Occipital lobe (tissue), 3 donors: ENCODE measurements at places on chromosomes 3 and 15. TPM values are rescaled to one million over a fixed set of nuclear protein-coding genes. Genes with fewer than 3 reads are reported as not detected.

The IVD gene
- 22.1 TPM for total RNA-seq

The SERPINI2 gene
- total RNA-seq: 2.0 TPM

- no peak for DNase-seq
Observed at GRCh38 chr3:23217872-23218554, 14.9 kb downstream of the UBE2E2 start.

DNA sequence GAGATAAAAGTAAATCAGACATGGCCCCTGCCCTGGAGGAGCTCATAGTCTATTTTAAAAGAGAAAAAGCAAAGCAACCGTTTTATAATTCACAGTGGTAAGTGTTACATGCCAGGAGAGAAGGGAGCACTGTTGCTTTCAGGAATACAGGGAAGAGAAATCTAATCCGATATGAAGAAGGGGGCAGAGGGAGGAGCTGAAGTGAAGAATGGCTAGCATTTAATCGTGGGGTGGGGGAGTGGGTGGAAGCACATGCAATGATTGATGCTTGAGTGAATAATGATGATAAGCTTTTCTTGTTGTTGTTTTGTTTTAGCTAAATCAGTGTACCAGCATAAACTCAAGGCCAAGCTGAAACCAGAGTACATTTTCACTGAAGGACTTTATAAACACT lies 629.5 kb downstream of the MAGI1 start:
- DNase-seq: no peak

DNA sequence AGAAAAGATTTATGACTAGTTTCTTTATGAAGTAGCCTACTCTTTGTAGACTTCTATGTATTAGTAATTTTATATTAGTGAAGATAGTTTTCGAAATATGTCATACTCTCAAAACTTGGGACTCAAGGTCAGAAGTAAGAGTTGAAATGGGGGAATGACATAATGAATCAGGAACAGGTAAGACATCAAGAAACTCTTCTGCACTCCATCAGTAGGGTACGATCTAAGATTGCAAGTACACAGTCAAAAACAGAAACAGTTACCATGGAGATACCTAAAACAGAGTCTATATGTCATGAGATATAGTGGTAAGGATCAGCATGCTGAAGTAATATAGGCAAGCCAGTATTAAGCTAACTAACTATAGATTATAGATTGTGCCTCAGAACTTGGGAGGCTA lies 187.0 kb upstream of the MLF1 start:
- no peak for DNase-seq

DNA sequence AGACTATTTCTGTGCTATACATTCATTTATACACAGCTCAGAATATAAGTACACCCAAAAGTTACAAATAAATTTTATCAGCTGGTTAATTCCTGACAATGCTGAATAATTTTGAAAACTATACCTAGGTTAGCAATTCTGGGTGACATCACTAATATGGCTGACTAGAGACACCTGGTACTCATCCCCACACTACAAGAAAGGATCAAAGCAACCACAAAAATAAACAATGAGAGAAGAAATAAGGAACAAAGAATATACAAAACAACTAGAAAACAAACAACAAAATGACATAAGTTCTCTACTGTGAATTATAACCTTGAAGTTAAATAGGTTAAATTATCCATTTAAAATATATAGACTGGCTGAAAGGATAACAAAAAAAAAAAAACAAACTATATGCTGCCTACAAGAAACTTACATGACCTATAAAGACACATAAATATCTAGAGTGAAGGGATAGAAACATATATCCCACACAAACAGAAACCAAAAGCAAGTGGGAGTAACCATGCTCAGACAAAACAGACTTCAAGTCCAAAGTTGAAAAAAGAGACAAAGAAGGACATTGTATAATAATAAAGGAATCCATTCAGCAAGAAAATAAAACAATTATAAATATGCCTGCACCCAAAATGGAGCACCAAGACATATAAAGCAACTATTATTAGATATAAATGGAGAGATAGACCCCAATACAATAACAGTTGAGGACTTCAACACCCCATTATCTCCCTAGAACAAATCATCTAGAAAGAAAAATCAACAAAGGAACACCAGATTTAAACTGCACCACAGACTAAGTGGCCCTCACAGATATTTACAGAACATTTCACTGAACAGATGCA lies 57.8 kb downstream of the IMPG2 start:
- no peak for DNase-seq

- DNase-seq: no peak
Observed at GRCh38 chr3:160675566-160676124, 1.3 kb upstream of the ARL14 start.

DNA sequence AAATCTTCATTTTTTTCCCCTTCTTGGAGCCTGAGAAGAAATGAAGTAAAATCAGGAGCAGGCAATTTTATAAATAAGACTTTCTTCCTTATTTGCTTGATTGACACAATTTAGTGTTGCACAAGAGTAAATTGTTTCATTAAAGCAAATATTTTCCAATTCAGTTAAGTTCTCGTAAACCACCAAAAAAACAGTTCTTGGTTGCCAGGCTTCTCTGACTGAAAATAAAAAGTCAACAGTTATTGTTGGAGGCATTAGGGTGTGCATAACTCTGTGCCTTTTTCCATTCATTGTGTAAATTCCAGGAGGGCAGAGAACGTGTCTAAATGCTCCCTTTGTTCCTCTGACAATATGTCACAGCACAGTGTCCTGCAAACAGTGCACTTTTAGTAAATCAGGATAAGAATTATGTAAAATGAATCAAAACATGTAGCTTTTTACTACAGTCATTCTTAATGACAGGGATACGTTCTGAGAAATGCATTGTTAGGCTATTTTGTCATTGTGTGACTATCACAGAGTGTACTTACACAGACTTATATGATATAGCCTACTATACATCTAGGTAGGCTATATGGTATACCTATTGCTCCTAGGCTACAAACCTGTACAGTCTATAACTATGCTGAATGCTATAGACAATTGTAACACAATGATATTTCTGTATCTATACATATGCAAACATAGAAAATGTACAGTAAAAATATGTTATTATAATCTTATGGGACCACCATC lies at the start of gene CP:
TSS of gene CP (minus strand) at position 47 of the 735 bp plus-strand sequence. CDS start at position 10, 37 bp downstream.
- no peak for DNase-seq

The ZFYVE19 gene
- total RNA-seq: 21.8 TPM

GRCh38 chr3:160546727-160547126 lies 18.6 kb downstream of the KPNA4 start:
- DNase-seq: no peak

The RGMA gene
- 8.1 TPM for total RNA-seq

- no peak for DNase-seq
Observed at GRCh38 chr15:42955518-42955917, 34.9 kb upstream of the TTBK2 start.

The CISH gene
- 0.16 TPM for total RNA-seq

The CHRM5 gene
- total RNA-seq: 0.47 TPM

The TRAIP gene
- 2.2 TPM for total RNA-seq

- no peak for DNase-seq
Observed at GRCh38 chr3:126546013-126546412, 12.7 kb downstream of the C3orf22 start.

DNA sequence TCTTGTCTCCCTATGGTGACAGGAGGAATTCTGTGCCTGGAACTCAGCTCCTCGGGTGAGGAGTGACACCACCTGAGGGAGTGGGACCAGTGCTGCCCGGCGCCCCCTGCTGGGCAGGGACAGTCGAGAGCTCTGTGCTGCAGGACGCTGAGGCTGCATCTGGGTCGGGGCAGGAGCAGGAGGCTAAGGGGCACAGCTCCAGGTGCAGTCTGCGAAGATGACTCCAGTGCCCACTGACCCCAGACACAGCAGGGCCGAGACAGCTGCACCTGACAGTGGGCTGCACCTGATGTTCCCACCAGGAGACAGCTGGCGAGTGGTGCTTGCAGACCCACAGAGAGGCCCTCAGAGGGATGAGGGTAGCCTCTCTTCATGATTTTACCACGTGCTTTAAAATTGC lies 152.9 kb downstream of the ATP10A start:
- no peak for DNase-seq

The GLDN gene
- 2.3 TPM for total RNA-seq

GRCh38 chr3:61181874-61182273 lies 69.4 kb downstream of the FHIT start:
- no peak for DNase-seq

The CCK gene
- 14.7 TPM for total RNA-seq

DNA sequence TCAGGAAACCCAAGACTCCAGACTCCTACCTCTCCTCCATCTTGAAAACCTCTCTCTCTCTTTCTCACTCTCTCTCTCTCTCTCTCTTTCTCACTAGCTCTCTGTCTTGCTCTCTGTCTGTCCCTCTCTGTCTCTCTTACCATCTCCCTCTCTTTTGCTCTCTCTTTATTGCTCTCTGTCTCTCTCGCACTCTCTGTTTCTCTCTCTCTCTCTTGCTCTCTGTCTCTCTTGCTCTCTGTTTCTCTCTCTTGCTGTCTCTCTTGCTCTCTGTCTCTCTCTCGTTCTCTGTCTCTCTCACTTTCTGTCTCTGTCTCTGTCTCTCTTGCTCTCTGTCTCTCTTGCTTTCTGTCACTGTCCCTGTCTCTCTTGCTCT lies 75.0 kb upstream of the NR2E3 start:
- DNase-seq: no peak

DNA sequence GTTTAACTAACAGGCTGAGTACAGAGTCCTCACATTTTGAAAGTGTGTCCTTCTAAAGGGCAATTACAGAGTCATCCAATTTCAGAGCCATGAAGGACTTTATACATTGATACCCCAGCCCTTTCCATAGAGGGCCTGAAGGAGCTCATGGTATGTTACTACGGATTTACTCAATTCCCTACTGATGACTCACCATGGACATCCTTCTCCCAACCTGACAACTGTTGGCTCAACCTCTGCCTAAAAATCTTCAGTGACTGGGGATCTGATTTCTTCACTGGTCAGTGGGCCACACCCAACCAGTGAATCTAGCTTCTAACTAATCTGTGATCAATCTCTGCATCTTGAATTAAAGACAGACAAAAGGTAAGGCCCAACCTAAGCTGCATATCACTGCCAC lies 963.4 kb upstream of the CFAP20DC start:
- no peak for DNase-seq

DNA sequence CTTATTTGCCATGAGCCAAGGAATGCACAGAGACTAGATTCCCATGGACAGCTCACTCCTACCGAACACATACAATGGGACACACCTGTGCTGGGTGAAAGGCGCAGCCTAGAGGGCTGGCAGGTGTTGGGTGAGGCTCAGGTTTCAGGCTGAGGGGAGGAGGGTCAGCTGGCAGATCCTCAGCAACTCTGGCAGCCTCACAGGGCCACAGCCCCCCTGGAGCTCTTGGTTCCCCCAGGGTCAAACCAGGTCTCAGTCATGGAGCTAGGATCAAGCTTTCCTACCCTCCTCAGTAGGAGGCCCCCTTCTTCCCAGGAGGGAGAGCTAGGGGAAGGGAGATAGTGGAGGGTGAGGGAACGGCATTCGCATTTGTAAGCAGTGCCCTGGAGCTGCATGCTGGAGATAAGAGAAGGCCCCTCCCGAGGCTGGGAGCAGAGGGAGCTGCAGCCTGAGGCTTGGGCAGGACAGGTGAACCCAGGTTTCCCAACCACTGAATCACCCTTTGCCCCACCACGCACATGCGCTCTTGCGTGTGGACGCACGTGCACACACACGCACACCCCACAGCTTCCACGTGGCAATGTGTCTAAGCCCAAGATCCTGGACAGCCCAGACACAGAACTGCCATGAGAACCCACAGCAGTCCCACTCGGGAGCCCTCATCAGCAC lies 26.3 kb upstream of the TFRC start:
- DNase-seq: no peak

The ARF4 gene
- 130 TPM for total RNA-seq

The PRICKLE2 gene
- 87.5 TPM for total RNA-seq

The LRRC31 gene
- total RNA-seq: not detected

DNA sequence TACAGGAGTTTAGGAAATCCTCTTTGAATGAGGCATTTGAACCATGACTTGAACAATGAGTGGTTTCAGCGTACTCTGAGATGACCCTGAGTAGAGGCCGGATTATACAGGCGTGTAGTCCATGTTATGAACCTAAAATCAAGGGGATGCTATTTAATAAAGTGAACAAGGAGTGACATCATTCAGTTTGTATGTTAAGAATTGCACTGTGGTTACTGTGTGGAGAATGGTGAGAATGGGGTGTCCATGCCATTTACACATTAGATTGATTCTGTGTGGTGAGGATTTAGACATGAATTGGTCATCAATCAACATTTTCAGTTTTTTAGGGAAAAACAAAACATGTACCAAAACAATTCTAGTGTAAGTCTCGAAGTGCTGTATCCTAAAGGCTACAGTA lies 65.8 kb downstream of the TPRG1 start:
- no peak for DNase-seq

DNA sequence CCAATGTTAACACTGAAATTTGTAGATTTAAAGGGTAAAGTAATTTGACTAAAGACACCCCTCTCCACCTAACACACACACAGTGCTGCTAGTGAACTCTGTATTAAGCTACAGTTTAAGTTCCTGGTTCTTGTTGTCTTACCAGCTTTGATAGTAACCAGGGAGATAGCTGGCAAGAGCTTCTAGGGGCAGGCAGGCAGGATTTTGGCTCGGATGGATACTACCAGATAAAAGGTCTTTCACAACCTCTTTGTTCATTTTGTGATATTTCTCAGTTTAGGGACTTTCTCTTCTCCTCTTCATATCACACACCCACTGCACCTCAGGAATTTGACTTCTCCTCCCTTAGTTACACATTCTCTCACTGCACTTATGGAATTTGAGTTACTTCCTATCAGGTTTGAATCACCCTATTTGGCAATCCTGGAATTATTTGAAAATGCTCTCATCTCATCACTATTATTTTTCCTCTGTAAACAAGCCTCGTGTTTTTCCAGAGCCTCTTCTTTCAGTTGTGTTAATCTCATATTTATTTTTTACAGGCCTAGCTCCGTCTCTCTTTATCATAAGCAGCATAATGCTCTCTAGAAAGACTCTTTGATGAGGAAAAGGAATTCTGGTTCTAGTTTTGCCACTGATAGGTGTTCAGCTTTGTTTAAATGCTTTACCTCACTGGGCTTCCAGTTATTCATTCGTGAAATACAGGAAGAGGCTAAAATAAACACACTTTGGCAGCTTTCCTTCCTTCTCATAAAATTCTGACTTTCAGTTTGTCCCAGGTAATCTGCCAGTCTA lies 23.0 kb upstream of the CLDN1 start:
- DNase-seq: no peak

The EPB42 gene
- total RNA-seq: 0.94 TPM

GRCh38 chr3:180601688-180602666 lies at the start of gene TTC14:
Gene TTC14 (plus strand): TSS chr3:180602163. CDS start chr3:180602262, 99 bp downstream.
- peak; percentile 88 for DNase-seq

DNA sequence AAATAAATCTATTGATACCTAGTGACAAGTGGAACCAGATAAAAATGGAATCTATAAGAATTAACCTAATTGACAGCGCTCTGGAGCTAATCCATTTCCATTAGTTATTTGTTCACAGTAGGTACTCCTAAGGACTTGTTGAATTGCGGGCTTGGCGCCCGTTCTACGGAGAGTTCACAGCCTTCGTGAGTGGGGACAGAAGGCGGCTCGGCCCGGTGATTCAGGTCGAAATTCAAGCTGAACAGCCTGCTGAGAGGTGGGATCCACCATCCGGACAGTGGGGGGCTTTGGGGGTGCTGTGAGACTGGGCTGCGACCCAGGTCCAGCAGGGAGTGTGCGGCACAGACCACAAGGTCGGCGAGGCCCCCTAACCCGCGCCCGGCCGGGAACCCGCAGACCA lies 779 bp upstream of the CTNNB1 start:
- DNase-seq: no peak

The NR2F2 gene
- 4.1 TPM for total RNA-seq
